Activated CD4-positive, alpha-beta T cell treated with anti-CD3 and anti-CD28 coated beads for 24 hours (primary cell): ENCODE measurements at places on chromosomes 6 and 20.

DNA sequence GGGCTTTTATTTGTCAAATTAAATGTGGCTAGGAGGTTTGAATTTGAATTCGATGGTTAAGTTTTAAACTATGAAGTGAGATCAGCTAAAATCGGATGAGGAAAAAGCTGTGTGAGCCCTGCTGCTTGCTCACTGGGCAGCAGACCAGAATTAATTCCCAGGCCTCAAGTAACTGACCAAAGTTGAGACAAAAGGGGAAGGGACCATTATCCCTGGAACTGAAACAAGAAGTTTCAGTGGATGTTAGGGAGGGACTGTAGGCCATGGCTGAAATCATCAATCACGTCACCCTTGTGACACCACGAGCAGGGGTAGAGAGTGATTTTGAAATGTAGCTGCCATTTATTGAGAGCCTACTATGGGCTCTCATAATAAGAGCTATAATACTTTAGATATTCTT lies 7.0 kb upstream of the PRSS35 start:
- no peak for DNase-seq

- DNase-seq, result no peak
Observed at GRCh38 chr20:44858606-44859360, 26.7 kb upstream of the YWHAB start.

DNA sequence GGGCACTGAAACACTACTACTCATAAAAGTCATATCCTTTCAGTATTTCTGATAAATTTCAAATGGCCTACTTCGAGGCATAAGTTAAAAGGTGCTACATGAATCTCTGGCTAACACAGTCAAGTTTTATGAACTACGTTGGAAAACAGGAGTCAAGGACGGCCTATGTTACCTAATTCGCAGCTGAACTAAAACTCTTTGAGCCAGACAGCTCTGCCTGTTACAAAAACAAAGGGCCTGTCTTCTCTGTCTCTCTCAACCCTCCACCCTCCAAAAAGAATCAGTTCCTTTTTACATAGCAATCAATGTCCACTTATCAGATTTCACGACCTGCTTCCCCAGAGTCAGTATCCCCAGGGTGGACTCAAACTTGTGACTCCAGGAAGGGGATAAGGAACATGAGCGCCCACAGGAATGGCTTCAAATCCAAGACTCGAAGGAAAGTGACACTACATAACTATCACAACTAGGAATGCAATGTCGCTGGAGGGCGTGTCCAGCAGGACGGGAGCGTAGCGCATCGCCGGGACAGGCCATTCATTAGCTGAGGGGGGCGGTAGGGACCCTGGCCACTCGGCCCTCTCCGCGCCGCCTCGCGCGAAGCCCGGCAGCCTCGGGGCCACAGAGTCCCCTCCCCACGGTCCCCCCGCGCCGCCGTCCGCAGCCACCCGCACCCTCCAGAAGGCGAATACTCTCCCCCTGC lies 591 bp downstream of the IBTK start:
- peak; percentile 18 for DNase-seq

DNA sequence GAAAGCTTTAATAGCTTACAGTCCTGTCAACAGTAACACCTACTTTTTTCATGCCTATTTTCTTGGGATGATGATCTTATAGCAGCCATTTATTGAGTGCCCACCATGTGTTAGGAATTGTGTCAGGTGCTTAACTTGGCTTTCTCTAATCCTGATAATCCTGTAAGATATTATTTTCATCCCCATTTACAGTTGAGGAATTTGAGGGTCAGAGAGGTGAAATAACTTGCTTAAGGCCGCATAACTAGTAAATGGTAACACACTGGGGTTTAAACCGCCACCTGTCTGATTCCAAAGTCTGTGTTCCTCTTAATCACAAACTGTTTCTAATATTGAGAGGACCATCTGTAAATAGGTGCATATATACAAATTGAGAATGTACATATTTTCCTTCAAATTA lies 55.5 kb downstream of the NCOA3 start:
- no peak for DNase-seq

DNA sequence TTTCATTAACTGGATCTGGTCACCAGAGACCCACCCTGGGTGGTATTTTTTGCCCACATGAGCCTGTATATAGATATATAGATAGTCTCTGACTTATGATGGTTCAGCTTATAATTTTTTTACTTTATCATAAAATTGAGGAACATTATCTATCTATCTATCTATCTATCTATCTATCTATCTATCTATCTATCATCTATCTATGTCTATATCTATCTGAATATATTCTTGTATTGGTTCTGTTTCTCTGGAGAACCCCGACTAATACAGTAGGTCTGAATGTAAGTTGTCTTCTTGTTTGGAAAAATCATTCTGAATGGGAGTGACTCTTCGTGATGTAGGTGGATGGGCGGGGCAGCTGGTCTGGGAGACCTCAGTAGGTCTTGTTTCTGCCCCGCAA lies 13.3 kb upstream of the CDKN1A start:
- DNase-seq, result no peak

- DNase-seq, result no peak
Observed at GRCh38 chr6:106783640-106784566, 154.5 kb downstream of the QRSL1 start.

DNA sequence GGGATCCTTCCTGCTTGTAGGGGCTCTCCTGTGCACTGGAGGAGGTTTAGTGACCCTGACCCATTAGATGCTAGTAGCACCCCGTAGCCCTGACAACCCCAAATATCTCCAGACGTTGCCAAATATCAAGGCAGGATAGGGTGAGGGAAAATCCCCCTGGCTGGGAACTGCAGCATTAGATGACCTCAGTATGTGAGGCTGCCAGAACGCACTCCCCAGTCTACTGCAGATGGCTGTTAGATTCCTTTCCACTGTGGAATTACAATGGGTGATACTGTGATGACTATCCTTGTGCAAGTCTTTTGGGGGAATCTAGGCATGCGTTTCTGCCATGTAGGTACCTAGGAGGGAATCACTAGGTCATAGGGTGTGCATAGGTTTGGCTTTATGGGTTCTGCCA lies 226.3 kb upstream of the KCNG1 start:
- no peak for DNase-seq

- DNase-seq, result no peak
Observed at GRCh38 chr6:35142588-35143569, 1.7 kb upstream of the TCP11 start.
